GM12892 (cell line): ENCODE measurements at places on chromosomes 16 and 17.

GRCh38 chr17:74478420-74479100 is 12.1 kb downstream of the CD300A start:
- no peak for DNase-seq

DNA sequence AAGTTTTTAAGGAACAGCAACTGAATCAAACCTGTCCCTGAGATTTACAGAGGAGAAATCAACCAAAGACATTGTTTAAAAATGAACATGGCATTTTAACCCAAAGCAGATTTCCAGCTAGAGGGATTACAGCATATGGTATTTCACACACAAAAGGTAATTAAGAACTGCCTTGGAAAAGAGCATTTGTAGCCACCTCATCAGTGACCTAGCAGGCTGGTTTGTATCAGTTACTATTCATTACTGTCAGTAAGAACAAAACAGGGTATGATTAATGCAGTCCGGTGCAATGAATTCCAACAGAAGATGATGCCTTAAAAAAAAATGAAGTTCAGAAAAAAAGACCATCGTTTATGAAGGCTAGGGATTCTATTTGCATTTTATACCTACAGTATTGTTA is 219.9 kb downstream of the CHD9NB start:
- no peak for DNase-seq

- no peak for DNase-seq
These were observed 16.9 kb downstream of the CMC2 start for GRCh38 chr16:80989801-80990200.

DNA sequence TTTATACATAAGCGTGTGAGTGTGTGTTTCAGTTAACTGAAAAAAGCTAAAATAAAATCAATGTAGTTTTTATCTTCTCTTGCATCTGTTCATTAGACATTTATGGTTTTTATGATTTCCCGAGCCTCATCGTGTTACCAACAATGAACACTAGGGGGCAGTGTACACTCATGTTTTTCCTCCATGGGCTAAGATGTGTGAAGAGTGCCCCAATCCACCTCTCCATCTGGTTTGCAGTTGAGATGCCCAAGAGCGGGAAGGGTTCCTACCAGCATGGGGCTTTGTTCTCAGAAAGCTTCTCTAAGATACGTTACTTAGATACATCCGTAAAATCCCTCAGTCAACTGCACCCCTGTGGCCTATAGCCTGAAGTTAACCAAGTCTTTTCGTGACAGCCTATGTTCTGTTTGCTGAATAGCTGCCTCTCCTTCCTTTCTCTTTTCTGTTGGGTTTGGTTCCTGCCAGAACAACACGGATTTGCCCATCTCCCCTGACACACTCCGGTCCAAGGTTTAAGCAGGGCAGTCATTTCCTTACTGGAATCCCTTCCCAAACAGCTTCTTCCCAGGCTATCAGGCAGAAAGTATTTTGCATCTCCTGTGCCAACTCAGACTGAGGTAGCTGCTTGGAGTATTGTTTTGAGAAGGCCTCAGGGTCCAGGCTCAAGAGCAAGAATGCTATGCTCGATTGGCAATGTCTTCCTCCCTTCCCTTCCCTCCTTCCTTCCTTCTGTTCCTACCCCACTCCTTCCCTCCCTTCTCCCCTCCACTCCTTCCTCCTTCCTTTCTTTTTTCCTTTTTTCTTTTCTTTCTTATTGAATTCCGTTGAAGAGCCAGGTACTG is 12.9 kb upstream of the ELAC2 start:
- DNase-seq, result peak; percentile 32

GRCh38 chr16:69794486-69794885 is 32.4 kb downstream of the WWP2 start:
- DNase-seq, result no peak

DNA sequence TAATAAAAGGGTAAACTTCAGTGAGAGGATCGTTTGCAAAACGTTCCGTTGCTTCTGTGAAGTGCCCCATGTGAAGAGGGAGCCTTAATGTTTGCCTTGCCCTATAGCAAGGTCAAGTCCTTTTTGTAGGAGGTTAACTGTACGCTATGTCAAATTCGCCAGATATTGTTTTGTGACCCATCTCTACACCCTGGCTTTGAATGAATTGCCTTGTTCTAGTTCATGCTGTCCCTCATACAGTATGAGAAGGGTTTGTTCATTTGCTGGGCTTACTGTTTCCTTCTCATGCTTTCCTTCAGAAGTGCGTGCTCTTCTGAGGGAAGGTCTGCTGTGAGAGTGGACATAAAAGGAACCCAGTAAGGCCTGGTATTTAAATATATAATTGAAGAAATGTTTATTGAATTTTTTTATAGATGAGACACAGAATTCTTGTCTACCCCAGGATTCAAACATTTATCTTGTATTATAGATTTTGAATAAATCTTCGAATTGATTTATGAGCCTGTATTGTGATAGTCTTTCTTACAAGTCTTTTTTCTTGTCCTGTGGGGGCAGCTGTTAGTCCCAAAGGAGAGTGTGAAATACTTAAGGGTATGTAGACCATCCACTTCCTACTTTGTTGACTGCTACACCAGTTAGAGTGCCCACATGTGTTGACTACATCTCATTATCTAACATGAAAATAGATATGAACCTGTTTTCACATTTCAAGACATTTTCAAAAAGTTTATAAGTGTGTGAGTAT is 1.7 kb downstream of the MAP3K3 start:
- no peak for DNase-seq

- DNase-seq, result peak; percentile 46
These were observed 49.9 kb downstream of the NLRC5 start for GRCh38 chr16:57039148-57039812.
